Ascending aorta (tissue), 2 donors: ENCODE measurements at places on chromosomes 16 and 17. TPM values are rescaled to one million over a fixed set of nuclear protein-coding genes. Genes with fewer than 3 reads are reported as not detected.

DNA sequence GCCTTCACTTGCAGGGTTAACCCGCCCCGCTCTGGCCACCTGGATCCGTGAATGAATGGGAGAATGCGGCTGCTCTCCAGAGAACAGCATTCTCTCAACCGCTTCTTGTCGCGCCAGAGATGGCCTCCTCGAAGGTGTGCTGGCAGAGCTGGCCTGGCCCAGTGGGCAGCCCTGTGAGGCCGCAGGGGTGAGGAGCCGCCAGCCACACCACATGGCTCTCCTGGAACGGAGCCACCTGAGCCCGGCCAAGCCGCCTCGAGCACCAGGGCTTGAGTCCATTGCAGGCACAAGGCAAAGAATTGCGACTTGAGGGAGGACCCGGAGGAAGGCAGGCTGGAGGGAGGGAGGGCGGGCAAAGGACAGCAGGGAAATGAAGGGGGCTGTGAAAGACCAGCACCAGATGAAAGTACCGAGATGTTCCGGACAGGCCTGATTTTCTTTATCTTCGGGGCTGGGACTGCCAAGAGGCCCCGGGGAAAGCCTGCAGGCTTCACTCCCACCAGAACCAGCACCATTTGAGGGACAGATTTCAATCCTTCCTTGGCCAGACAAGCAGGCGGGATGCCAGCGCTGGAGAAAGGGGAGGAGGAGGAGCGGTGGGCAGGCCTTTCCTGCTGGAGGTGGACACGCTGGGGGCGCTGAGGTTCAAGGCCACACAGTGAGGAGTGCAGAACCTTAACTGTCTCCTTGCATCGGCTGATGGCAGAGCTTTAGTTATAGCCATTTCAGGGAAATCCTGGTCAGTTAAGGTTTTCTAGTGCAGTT lies 69.4 kb downstream of the MRC2 start:
- peak overlapping the region; percentile 44 for H3K27ac ChIP-seq
- H3K4me3 ChIP-seq: peak overlapping the region; percentile 35
- H3K36me3 ChIP-seq: peaks cover 7% of the 10 kb centered on the region
- H3K27me3 ChIP-seq: no peaks in the 10 kb centered on the region
- DNase-seq: no peak

DNA sequence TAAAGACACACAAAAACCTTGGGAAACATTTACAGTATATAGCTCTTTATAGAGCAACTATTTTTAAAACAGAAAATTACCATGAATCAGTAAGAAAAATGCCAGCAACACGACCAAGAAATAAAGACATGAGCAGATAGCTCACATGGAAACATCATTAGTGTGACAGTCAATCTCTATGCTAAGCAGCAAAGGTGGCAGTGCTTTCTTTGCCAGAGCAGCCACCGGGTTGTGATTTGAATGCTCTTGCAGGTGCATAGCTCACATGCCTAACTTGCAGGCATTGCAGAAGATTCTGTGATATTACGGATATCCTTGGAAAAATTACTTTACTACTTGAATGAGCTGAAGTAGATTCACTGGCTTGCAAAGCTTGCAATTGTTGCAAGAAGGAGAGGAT lies 652.9 kb upstream of the C16orf82 start:
- no peaks in the 10 kb centered on the region for H3K27me3 ChIP-seq
- no peaks in the 10 kb centered on the region for H3K4me1 ChIP-seq
- H3K36me3 ChIP-seq: no peaks in the 10 kb centered on the region

Gene RNF135
- 4.6 TPM for total RNA-seq

- no peak overlapping the region for H3K4me3 ChIP-seq
Observed at GRCh38 chr16:73544826-73545225, 496.9 kb upstream of the ZFHX3 start.

GRCh38 chr16:77767211-77767610 lies 21.2 kb upstream of the VAT1L start:
- no peaks in the 10 kb centered on the region for H3K36me3 ChIP-seq
- H3K4me3 ChIP-seq: no peak overlapping the region
- H3K27me3 ChIP-seq: no peaks in the 10 kb centered on the region
- H3K4me1 ChIP-seq: peaks cover 3% of the 10 kb centered on the region
- DNase-seq: no peak
- peak overlapping the region; percentile 37 for H3K27ac ChIP-seq

GRCh38 chr17:57158325-57158724 lies 73.3 kb downstream of the AKAP1 start:
- no peaks in the 10 kb centered on the region for H3K4me1 ChIP-seq
- H3K27ac ChIP-seq: no peak overlapping the region
- no peak for DNase-seq
- no peak overlapping the region for H3K4me3 ChIP-seq
- H3K36me3 ChIP-seq: no peaks in the 10 kb centered on the region

Gene CMTM1
- total RNA-seq: not detected

GRCh38 chr17:48871035-48871550 lies 21.5 kb upstream of the ATP5MC1 start:
- no peak for DNase-seq
- H3K27ac ChIP-seq: no peak overlapping the region
- no peak overlapping the region for H3K4me3 ChIP-seq
- H3K36me3 ChIP-seq: peaks cover 3% of the 10 kb centered on the region
- H3K4me1 ChIP-seq: no peaks in the 10 kb centered on the region
- no peaks in the 10 kb centered on the region for H3K27me3 ChIP-seq

- no peaks in the 10 kb centered on the region for H3K4me1 ChIP-seq
- no peaks in the 10 kb centered on the region for H3K27me3 ChIP-seq
- no peak overlapping the region for H3K27ac ChIP-seq
- no peaks in the 10 kb centered on the region for H3K36me3 ChIP-seq
Observed at GRCh38 chr17:74245871-74246270, 28.2 kb upstream of the DNAI2 start.

- no peak for DNase-seq
- no peaks in the 10 kb centered on the region for H3K27me3 ChIP-seq
- no peak overlapping the region for H3K27ac ChIP-seq
- H3K4me1 ChIP-seq: peaks cover 3% of the 10 kb centered on the region
- H3K36me3 ChIP-seq: no peaks in the 10 kb centered on the region
- no peak overlapping the region for H3K4me3 ChIP-seq
Observed at GRCh38 chr16:80719573-80719972, 84.8 kb downstream of the CDYL2 start.
